ENCODE measurements at places on chromosomes 7 and 10.

DNA sequence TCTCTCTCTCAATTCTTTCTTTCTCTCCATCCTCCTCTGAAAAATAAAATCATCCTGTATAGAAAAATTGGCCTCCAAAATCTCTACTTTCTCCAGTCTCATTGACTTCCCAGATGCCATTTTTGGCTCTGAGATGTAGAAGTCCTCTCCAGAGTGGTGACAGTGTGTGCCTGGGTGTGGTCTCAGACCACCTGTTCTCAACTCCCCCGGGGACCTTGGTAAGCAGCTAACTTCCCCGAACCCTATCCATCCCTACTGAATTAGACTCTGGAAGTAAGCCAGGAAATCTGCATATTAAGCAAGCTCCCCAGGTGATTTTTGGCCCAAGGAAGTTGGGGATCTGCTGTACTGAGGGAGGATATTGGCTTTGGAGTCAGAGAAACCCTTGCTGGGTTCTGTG, 120.5 kb downstream of the WDR11 start:
- DNase-seq, result no peak

DNA sequence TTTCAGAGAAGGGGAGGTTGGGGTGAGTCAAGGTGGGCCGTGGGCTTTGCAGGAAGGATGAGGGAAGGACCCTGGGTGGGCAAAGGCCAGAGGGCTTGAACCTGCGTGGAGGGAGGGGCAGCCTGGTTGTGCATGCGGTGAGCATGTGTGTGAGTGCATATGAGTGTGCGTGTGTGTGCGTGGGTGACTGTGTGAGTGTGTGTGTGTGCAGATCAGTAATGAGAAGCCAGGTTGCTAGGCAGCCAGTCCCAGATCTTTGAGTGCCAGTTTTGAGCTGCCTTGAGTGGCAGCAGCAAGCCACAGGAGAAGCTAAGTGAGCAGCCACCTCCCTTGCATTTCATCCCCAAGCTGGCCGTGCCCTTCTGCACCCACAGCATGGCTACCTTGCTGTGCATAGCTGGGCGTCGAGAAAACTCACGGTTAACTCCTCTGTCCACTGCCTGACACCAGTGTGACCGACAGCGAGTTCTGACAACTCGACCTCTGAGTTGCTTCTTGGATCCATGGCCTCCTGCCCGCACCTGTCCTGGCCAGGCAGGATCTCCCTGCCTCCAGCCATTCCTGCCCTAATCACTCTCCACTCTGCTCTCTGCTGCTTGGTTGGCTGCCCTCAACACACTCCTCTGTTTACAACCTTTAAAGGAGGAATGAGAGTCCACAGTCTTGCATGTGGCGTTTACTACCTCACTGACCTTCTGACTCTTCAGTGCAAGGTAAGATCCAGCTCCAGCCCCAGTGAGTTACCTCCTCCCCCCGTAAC, 775.4 kb downstream of the TYW1 start:
- no peak for DNase-seq

DNA sequence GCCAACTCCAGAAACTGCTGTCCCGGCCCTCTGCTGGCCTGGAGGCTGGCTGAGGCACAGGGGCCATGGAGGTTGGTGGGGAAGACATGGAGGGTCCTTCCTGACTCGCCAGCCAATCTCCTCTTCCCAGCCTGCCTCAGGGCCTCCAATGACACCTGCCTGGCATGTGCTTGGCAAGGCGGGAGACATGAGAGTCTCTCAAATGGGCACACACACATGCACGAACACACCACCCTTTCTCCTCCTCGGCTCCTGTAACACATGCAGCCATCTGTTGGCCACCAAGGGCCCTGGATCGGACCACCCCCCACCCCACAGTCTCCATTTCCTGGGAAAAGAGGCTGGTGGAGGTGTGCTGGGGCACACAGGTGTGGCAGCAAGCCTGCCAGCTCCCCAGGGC, 56.4 kb downstream of the YKT6 start:
- DNase-seq, result no peak

- DNase-seq, result no peak
Observed at GRCh38 chr10:52678611-52679010, 94.0 kb downstream of the MBL2 start.

GRCh38 chr10:93821051-93821772, 63.5 kb downstream of the LGI1 start:
- DNase-seq, result no peak

GRCh38 chr7:144653449-144653848, 182.4 kb downstream of the TPK1 start:
- no peak for DNase-seq

DNA sequence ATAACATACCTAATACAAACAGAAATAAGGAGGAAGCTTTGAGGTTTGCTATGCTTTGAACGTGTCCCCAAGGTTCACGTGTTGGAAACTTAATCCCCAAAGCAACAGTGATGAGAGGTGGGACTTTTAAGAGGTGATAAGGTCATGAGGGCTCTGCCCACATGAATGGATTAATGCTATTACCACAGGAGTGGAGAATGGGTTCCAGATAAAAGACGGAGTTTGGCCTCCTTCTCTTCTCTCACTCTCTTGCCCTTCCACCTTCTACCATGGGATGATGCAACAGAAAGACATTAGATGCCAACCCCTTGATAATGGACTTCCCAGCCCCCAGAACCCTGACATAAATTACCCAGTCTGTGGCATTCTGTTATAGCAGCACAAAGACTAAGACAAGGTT, 9.6 kb downstream of the ITGB1 start:
- DNase-seq, result no peak

- peak; percentile 46 for DNase-seq
Observed at GRCh38 chr10:101694674-101695403, at the start of gene FBXW4. FBXW4 (minus strand) TSS chr10:101695170; CDS start chr10:101695105, 65 bp downstream.

GRCh38 chr10:77381750-77382149, 255.9 kb downstream of the KCNMA1 start:
- DNase-seq, result no peak

DNA sequence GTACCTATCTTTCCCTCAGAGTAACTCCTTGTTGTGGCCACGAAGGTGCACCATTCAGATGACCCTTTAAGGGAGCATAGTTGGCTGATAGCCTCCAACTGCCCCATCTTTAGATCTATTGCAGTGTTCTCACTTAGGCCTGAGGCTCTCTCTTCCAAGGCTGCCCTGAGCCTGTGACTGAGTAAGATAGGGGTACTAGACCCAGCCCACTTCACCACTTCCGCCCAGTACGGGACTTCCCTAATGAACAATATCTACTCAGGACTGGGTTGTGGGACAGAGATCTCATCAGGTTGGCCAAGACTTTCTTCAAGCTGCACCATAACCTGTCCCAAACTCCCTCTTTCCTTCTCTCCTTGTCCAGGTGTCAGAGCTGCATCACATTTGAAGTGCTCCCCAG, 5.7 kb upstream of the GNAI1 start:
- DNase-seq, result no peak

- DNase-seq, result no peak
Observed at GRCh38 chr7:138512092-138512858, 52.2 kb downstream of the TRIM24 start.

DNA sequence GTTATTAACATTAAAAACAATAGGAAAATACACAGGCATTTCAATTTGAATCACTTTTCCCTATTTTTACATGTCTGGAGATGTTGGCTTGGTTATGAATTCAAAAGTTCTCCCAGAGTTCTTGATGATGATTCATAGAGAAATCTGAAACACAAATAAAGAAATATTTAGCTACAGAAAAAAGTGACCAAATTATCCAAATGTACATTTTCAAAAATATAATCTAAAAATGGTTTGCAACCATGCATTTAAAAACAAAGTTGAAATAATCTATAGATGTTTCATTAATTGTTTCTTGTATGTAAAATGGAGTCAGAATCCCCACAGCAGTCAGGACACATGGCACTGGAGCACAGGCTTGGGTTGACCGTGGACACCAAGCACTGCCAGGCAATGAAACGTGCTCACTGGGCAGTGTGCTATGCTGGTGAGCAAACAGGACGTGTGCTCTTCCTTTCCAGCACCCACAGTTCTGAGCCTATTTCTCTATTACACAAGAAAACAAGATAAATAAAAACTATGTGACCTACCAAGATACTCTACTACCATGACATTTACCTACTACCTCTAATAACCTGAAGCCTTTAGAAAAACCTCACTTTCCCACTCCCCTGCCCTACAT, 44.1 kb upstream of the PTPRN2 start:
- no peak for DNase-seq

DNA sequence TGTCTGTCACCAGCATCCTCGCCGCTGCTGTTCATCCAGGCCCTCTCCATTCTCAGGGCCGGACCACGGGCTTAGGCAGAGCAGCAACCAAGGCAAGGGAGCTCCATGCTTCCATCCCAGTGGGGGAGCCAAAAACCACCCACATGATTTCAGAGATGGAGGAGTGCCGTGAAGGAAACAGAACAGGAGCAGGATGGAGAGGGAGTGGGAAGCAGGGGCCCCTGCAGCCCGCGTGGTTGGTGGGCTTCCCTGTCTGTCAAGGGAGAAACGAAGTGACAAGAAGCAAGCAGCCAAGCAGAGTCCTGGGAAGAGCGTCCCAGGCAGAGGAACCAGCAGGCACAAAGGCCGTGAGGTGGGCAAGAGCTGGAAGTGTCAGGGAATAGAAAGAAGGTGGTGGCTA, 95.7 kb downstream of the SLIT1 start:
- no peak for DNase-seq

DNA sequence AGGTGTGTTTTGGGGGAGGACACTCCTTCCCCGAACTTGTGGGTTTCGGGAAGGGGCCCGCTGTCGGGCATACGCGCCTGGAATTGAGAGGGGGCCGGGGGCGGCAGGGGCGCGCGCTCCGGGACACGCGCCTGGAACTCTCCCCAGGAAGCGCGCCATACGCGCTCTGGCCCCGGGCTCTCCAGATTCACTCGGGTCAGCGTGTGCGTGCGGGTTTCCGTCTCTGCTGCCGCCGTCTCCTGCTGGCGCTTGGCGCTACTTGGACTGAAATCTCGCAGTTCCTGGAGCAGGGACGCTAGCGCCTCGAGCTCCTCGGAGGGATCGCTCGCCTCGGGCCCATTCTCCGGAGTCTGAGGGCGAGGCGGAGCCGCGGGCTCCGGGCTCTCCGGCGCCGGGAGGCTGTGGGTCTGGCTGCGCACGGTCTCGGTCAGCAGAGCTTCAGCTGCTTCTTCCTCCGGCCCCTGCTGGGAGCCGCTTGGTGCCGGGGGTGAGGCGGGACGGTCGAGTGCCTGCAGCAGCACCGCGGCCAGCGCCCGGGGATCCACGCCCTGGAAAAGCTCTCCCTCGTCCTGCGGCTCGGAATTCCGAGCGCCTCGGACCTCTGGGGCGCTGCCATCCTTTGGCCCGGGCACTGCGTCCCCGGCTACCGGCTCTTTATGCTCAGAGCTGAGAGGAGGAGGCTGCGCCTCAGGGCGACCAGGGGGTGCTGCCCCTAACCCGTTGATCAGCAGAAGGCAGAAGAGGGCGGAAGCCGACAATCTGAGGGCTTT, 1.1 kb downstream of the VGF start:
- DNase-seq, result no peak

GRCh38 chr7:133253519-133253875, 619 bp downstream of the EXOC4 start:
- no peak for DNase-seq

DNA sequence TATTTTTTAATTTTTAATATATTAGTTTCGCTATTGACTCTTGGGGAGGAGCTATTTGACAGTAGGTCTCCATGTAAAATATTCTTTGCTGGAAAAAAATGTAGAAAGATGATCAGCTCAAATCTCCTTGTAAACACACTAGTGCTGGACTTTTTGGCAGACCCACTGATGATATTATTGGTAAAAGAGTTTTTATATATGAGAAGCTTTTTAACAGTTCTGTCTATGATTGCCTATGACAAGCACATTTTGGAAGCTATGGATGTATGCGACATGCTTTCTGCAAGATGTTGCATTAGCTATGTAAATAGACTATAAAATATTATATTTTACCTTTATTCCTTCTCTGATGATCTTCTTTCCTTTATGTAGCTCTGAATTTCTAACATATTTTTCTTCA, 928.5 kb downstream of the DNAJB9 start:
- no peak for DNase-seq

GRCh38 chr10:1110674-1111119, 54.5 kb downstream of the WDR37 start:
- DNase-seq, result no peak

DNA sequence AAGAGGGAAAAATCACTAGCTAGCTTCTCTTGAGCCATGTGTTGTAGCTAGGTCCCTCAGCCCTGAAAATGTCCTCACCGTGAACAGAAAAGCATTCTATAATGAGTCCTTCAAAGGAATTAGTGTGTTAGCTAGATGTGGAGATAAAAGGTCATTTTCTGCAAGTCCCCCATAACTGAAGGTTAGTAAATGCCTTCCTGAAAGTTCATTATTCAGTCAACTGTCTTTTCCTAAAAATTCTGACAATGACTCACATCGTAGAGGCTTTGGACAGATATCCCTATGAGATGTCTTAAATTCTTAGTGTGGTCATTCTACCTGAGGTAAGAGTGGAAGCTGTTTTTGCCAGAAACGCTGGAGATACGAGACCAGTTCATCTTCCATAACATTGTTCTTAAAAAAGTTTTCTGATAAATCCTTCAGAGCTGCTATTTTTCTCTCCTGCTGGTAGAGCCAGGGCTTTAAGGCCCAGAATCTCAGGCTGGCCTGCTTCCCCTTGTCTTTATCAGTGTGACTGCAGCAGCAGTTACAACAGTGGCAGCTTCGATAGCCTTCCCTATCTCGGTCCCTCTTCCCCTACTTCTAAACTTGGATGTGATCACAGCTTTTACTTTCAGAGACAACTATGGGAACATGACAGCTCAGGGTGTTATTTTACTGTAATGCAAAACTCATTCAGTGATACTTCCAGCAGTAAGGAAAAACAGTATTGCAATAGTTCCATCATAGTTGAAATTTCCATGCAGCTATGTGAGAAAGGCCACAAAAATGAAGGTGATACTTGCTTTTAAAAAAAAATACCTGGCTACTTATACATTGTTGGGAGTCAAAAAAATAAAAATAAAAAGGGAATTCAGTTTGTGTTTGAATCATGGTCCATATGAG, 37.3 kb upstream of the PRKAR2B start:
- DNase-seq, result no peak

DNA sequence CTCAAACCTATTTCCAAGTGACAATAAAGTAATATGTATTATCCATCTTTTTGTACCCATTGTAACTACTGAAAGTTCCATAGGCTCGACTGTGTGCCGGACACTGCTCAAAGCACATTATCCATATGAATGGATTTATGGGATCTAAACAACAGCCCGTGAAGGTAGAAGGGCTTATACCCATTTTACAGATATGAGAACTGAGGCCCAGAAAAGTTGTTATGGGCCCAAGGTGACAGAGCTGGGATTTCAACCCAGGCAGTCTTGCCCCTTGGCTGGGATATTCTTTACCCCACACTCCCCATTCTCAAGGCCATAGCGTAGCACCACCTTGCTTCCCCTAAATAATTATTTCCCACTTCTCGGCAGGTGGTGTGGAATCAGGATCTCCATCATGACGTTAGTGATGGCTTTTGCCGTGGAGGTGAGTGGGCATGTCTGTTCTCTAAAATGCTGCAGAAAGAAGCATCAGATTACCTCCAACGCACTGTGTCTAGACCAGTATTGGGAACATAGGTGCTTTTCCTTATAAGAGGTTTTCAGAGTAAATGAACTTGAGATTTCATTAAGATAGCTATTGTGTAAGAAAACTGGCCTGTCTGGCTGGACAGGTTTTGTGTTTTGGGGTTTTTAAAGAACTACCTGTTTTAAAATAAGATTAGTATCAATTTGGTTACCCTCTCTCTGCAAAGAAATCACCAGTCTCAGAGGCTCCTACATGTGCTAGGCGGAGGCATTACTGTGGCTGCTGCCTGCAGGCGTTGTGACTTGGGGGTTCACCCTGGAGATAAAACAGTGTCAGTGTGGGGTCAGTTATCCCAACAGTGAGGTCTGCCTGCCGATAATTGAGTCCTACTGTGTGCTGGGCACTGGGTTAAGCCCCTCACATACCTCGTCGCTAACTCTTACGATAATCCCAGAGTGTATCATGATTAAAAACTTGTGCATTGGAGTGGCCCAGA, 85.1 kb upstream of the SDK1 start:
- no peak for DNase-seq
